ENCODE measurements at places on chromosomes 11 and 22.

DNA sequence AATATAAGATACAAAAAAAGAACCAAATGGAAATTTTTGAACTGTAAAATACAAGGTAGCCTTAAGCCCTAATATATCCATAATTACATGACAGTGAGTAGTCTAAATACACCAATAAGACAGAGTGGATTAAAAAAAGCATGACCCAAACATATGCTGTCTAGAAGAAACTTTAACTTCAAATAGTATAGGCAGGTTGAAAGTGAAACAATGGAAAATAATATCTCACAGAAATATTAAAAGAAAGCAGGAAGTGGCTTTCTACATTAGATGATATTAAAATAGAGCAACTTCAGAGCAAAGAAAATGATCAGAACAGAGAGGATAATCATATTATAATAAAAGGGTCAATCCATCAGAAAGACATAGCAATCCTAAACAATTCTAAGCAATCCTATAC, 21.8 kb downstream of the DCUN1D5 start:
- no peak for DNase-seq

- peak; percentile 9 for DNase-seq
Measured at GRCh38 chr11:11740073-11740702, 101.6 kb upstream of the USP47 start.

GRCh38 chr22:25710501-25710900, 31.5 kb upstream of the MYO18B start:
- no peak for DNase-seq

DNA sequence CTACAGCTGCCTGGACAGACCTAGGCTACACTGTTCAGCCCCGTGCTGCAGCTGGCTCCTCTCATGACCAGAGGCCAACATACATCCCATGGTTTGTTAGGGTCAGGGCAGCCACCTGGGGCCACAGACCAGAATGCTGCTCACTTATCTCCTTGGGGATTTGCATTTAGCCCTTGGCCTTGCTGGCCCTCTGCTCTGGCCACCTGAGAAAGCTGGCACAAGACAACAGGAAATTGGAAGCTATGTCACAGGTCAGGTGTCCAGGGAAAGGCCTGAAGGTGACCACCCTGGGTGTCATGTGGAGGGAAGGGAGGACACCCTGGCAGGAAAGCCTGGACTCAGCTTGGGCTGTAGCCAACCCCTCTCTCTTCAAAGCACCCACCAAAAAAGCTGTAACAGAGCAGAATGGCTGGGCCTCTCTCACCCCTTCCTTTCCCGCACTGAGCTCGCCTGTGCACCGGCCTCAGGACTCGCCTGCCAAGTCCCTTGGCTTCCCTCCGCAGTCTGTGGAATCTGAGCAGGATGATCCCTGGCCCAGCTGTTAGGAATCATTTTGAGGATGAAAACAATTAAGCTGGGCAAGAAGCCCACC, 86.3 kb downstream of the SNX19 start:
- no peak for DNase-seq

GRCh38 chr11:116175707-116176106, 597.1 kb downstream of the BUD13 start:
- DNase-seq = no peak

DNA sequence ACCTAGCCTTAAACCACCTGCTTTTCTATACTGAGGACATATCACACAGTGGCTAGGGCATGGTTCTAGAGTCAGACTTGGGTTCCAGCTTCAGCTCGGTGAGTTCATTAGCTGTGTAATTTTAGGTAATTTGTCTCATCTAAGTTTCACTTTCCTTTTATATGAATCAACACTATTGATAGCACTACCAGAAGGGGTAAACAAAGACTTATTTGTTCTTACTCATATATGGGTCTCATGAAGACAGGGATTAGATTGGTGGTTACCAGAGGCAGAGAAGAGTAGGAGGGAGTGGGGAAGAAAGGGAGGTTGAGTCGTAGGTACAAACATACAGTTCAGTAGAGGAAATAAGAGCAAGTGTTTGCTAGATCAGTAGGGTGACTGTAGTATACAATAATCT, 924.7 kb downstream of the OPCML start:
- no peak for DNase-seq

- DNase-seq = no peak
Measured at GRCh38 chr11:66489636-66490035, 9.4 kb downstream of the DPP3 start.

- no peak for DNase-seq
Measured at GRCh38 chr11:9808943-9809342, 145.1 kb downstream of the SWAP70 start.

GRCh38 chr11:96185220-96185768, 157.7 kb downstream of the MAML2 start:
- DNase-seq = no peak

- DNase-seq = no peak
Measured at GRCh38 chr11:18321578-18321968, 367 bp downstream of the HPS5 start.

- DNase-seq = no peak
Measured at GRCh38 chr22:38031491-38031890, 25.7 kb upstream of the PICK1 start.

GRCh38 chr11:124294687-124295086, 19.1 kb downstream of the OR8D1 start:
- DNase-seq = no peak

- no peak for DNase-seq
Measured at GRCh38 chr11:68099474-68100405, 21.4 kb downstream of the CHKA start.

GRCh38 chr11:2889362-2890273, 4.0 kb upstream of the CDKN1C start:
- DNase-seq = no peak

DNA sequence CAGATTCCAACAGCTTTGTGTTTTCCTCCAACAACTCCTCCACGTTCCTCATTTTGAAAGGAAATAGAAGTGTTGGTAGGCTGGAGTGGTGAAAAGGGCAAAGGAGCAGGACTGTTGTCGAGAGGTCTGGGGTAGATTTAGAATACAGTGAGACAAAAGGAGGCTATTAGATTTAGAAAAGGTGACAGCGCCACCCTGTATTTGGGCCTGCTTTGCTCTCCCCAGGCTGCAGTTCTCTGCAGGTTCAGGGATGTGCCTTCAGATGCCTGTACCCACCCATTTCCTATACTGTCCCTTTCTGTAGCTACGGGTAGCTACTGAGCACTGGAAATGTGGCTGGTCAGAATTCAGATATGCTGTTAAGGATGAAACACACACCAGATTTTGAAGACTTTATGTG, 20.8 kb downstream of the MMP13 start:
- DNase-seq = no peak

GRCh38 chr11:120304526-120304925, 20.6 kb upstream of the TLCD5 start:
- DNase-seq = no peak

- DNase-seq = peak; percentile 52
Measured at GRCh38 chr11:121540627-121541026, 87.9 kb upstream of the SORL1-AS1 start.

- DNase-seq = peak; percentile 33
Measured at GRCh38 chr11:95577716-95578460, 211.7 kb downstream of the FAM76B start.

DNA sequence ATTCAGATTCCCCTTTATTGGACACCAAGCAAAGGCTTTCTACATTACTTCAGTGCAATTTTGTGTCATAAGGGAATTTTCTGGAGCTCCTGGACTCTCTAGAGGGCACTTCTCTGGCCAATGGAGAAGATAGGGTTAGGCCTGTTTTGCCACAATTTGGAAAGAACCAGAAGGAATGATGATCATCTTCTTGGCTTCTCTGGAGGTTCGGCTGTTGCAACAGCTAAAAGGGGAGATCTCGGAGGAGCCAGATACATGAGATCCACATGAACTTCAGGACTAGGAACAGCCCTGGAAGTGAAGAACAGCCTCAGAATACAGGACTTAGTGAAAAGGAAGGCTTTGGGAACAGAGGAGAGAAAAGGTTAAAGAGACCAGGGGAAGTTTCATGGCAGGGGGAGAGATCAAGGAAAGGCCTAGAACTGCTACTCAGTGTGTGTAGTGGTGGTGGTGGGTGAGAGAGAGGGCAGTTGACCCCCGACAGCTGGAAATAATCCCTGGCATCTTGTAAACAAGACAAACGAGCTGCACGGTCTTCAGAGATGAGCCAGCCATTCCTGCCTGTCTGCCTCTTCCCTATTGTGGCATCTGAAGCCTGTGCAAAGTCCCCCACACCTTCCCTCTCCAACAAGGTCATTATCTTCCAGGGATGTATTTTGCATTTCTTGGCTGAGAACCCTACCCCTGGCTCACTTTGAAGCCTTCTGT, 83.8 kb downstream of the CCDC81 start:
- DNase-seq = no peak

DNA sequence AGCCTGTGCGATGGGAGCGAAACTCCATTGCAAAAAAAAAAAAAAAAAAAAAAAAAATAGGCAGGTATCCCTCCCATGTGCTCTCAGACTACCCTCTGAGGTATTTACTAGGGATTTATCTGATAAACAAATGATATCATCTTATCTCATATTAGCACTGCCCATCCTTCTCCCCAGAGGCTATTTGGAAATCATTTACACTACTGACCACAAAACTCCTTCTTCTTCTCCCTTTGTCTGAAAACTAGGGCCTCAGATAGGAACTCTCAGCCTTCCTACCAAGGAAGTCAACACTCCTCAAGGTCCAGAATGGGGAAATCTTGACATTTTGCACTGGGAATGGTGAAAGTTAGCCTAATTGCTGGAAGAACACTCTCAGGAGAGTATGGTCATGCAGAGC, 46.4 kb downstream of the LARGE2 start:
- no peak for DNase-seq

- no peak for DNase-seq
Measured at GRCh38 chr11:10322401-10322800, 17.5 kb downstream of the ADM start.

GRCh38 chr11:121445071-121445768, 6.9 kb upstream of the SORL1 start:
- no peak for DNase-seq

DNA sequence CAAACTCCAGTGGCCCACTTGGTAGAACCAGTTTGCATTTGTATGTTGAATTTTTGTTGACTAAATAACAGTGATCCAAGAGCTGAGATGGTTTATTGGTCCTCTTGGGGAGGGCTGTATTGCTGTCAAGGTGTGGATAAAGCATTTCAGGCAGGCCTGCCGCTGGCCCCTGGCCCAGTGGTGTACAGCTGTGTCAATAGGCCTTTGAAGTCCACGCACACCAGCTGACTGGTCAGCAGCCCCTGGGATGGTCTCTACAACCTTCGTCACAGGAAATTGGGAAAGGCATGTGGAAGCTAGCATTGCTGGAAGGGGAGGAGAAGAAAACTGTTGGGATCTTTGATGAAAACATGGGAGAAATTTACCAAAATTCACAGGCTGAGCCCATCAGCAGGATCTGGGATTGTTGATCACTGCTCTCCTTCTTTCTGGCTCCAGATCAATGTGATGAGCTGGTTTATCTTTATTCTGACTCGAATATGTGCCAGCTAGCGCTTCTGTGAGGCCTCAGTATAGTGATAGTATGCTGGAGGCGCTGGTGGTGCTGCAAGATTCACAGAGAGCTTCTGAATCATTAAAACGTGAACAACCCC, 12.5 kb upstream of the E2F8 start:
- no peak for DNase-seq

GRCh38 chr22:43345761-43346301, 2.7 kb upstream of the SCUBE1 start:
- no peak for DNase-seq

DNA sequence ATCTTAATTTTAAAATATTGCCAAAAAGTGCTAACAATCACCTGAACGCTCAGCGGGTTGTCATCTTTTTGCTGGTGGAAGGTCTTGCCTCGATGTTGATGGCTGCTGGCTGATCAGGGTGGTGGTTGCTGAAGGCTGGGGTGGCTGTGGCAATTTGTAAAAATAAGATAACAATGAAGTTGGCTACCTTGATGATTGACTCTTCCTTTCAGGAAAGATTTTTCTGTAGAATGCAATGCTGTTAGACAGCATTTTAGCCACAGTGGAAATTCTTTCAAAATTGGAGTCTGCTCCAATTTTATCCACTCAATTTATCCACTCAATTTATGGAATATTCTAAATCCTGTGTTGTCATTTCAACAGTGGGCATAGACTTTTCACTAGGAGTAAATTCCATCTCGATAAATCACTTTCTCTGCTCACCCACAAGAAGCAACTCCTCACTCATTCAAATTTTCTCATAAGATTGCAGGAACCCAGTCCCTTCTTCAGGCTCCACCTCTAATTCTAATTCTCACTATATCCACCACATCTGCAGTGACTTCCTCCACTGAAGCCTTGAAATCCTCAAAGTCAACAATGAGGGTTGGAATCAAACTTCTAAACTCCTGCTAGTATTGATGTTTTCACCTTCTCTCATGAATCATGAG, 78.8 kb downstream of the LINC01488 start:
- DNase-seq = no peak

- DNase-seq = no peak
Measured at GRCh38 chr11:134846328-134847082, 434.5 kb upstream of the B3GAT1 start.

DNA sequence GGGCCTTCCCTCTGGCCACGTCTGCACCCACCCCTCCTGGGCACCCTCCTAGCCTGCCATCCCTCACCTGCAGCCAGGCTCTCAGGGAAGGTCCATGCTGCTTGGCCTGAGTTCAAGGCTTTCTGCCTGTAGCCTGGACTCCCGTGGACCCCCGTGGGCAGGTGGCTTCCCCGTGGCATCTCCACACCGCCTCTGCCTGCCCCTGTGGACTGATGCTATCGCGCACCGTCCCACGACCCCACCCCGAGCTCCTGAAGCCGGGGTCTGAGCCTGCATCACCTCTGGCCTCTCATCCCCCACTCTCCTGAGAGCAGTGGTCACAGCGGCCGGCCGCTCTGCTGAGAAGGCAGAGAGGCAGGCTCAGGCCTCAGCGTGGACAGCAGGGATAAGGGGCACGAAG, 4.5 kb downstream of the IFITM5 start:
- DNase-seq = no peak

- DNase-seq = no peak
Measured at GRCh38 chr11:127875131-127875530, 712.2 kb downstream of the ETS1 start.

DNA sequence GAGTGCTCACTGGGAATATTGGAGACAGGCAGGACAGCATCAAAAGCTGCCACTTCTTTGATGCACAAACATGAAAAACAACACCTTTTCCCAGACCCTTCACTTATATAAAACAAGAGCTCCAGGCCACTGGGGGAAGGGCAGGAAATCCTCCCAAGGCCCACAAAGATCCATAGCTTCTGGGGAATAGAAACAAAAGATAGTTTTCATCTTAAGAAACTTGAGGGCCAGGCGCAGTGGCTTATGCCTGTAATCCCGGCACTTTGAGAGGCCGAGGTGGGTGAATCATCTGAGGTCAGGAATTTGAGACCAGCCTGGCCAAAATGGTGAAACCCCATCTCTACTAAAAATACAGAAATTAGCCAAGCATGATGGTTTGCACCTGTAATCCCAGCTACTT, 15.3 kb downstream of the RTL6 start:
- no peak for DNase-seq

- DNase-seq = no peak
Measured at GRCh38 chr11:128525411-128526243, 61.7 kb downstream of the ETS1 start.

- DNase-seq = no peak
Measured at GRCh38 chr11:122322329-122322728, 206.3 kb upstream of the BLID start.

Measured in keratinocyte (primary cell).